ENCODE measurements at places on chromosomes 7 and 10.
A peak's percentile ranks its signal among the peaks of the same experiment; 100 is the strongest.

DNA sequence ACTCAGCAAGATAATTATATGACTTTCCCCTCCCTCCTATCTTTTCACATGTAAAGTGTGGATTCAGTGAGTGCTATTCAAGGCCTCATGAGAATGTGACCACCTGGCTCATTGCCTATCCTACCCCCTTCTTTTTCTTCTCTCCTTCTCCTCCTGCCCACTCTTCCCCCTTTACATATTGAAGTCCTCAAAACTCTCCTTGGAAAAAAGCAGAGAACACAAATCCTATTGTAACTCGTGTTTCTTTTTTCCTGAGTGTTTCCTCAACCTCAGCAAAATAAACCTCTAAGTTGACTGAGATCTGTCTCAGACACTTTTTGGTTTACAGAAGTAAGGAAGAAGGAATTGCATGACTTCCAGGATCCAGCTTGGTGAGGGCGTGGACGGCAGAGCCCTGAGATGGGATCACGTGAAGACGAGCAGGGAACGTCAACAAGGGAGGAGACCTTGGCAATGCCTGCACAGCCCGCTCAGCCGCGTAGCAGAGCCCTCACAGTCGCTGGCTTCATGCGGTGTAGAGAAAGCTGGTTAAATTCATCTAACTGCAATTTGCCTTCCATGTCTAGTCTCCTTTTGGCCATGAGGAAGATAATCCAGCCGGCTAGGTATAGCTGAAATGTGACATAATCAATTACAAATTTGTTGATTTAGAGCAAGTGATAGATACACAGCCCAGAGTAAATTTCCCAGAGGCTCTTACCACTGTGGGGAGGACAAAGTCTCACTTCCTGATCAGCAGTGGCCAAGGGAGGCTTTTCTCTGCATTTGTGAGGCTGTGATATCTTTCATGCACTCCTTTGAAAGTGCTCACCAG, 75.7 kb downstream of the LYZL2 start:
- no peak for DNase-seq

DNA sequence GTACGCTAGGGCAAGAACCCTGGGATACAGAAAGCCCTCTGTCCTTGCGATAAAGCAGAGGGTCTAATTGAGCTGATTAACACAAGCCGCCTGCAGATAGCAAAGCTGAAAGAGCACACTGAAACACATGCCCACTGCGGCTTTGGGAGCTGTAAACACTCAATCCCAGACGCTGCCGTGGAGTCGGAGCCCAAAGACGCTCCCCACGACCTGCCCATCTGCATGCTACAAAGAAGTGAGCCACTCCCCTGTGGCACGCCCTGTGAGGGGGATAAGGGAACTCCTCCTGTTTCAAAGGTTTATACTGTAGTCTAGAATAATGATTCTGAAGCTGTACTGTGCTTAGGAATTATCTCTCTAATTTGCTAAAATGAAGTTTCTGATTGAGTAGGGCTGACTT, 985.6 kb upstream of the GHITM start:
- no peak for DNase-seq

- DNase-seq: no peak
Observed at GRCh38 chr7:90312745-90313144, 8.4 kb downstream of the FAM237B start.

DNA sequence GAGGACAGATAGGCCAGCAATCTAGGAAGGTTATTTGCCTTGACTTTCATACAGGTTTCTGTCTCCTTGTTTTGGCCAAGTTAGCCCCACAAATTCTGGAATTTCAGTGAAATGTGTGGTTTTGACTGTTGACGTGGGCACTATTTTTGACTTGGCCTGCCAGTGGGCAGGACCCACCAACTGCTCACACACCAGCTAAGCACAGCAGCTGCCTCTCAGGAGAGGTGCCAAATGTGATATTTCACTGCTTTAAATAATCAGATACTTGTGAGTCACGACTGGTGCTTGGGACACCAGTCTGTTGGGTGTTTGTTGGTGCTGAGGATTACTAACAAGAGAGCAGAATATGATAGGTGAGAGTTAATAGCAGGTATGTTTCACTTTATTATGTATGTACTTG, 409.7 kb upstream of the MTPN start:
- no peak for DNase-seq

- no peak for DNase-seq
Observed at GRCh38 chr10:61753453-61753852, 90.7 kb downstream of the CABCOCO1 start.

DNA sequence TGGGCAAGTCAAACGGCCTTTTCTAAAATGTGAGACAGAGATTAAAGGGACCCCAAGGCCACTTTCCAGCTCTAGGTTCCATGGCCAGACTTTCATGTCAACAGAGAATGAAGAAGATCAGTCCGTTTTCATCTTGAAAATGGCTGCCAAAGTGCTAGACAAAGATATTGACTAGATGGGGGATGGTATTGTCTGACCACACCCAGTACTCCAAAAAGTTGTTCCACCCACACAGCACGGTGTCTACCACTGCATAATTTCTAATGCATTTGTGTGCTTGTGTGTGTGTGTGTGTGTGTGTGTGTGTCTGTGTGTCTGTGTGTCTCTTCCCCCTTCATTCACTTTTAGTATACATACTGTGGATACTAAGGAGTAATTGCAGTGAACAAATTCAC, 1.3 kb downstream of the COL1A2 start:
- DNase-seq: no peak

- no peak for DNase-seq
Observed at GRCh38 chr10:60448246-60448645, 58.6 kb upstream of the ANK3 start.

DNA sequence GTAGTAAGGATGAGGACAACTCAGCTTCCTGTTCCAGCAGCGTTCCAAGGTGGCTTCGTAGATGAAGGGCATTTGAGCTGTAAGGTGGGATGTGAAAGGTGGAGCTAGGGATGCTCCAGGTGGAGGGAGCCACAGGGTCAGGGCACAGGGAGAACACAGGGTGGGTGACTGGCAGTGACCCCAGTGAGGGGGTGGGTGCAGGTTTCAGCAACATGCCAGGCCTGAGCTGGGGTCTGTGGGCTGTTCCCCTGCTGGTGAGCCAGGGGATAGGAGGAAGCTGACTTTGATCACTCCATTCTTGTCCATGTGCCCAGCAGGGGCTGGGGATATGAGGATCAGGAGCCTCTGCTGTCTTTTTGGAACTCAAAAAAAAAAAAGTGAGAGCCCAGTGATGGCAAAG, 33.2 kb downstream of the CDH23 start:
- DNase-seq: no peak

DNA sequence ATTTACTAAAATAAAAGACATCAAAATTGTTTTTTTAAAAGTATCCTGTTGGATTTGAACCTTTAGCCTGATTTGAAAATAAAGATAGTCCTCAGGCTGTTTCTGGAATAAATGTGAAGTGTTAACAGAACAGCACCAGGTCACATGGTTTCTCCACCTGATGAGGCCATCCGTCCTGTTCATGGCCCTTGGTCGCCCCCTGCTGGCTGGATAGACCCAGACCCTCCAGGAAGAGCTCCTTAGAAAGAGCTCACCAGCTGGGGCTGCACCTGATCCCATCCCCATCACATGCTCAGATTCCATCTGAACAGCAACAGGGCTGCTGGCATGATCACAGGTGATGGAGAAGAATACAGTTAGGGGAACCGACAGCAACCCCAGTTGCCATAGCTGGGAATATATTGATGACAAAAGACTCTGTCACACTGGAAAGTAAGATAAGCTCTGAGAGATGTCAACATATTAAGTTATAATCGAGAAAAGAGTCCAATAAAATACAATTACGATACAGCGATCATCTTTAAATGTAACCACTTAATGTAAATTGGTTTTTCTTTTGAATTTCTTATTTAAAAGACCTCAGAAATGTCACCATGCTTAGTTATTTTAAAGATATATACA, 4.8 kb downstream of the OR2A14 start:
- peak; percentile 55 for DNase-seq

GRCh38 chr10:6313111-6313895, 110.6 kb downstream of the PFKFB3 start:
- DNase-seq: no peak

GRCh38 chr7:113371416-113372043, 253.2 kb upstream of the SMIM30 start:
- no peak for DNase-seq

DNA sequence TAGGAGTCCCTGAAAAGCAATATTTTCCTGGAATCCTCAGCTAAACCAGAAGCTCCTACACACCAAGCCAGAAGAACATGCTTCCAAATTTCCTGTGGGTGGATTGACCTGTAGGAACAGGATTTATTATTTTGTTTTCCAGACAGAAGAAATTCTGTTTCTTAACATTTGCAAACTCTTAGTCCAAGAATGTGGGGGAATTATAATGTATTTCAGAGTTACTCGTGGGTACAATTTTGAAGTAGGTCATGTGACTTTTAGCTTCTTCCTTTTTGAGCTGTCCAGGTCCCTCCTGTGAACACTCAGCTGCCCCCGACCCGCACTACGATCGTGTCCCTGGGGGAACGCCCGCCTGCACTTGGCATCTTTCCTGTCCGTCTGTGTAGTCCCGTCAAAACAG, 27.7 kb upstream of the VIPR2 start:
- DNase-seq: no peak

- no peak for DNase-seq
Observed at GRCh38 chr10:10925667-10926066, 92.0 kb upstream of the CELF2 start.

DNA sequence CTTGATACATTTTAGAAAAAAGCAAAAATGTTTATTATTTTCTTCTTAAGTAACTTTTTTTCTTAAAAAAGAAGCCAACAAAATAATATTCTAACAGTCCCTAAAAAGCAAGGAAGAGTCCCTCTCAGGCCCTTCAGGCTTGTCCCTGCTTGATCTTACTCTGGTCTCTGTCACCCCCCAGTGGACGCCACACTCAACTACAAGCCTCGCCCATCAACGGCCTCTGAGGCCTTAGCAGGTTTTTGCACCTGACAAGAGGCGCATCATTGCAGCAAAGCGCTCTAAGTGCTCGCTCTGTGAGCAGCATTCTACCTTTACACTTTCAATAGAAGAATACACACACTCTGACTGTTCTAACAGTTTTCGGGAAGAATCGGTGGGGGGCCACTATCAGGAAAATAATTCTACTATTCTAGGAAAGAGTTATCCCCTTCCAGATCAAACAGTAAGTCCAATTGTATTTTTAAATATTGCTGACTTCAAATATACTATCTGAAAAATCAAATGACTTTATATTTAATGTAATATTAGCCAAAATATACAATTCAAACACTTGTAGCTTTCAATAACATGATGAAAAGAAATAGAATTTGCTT, 139.2 kb downstream of the USP6NL start:
- DNase-seq: peak; percentile 36

- DNase-seq: no peak
Observed at GRCh38 chr7:29109358-29109757, 37.0 kb downstream of the CPVL start.

GRCh38 chr10:104334965-104335650, 3.2 kb downstream of the ITPRIP start:
- no peak for DNase-seq

DNA sequence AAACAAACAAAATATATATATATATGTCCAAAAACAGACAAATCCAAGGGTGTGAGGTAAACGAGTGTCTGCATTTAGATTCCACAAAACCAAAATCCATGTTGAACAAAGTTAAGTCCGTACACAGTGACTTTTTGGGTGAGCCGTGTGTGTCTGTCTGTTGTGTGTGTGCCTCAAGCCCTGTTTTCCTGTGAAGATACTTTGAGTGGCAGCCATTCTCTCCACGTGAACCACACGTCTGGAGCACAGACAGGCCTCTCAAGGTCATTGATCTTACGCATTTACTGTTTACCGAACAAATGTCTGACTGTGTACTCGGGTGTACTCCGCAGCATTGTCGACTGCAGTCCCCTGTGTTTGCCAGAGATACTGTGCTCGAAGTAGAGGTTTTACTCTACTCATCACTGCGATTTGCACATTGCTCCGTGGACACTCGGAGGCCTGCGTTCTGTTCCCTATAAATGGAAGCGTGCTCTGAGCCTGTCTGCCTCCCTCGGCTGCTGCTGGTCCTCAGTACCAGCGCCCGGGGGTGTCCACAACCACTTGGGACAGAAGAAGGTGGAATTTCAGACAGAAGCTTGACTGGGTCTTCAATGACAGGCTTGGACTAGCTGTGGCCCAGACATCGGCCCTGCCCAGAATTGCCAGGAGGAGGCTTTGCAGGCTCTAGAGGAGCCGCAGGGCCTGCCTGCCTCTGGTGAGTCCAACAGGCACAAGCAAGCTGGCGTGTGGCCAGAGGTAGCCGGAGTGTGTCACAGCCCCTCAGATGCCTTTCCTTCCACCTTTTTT, 22.1 kb downstream of the CYP17A1 start:
- no peak for DNase-seq

- no peak for DNase-seq
Observed at GRCh38 chr7:135441791-135442190, 68.1 kb downstream of the CNOT4 start.

GRCh38 chr7:73736885-73737284, 1.7 kb downstream of the ABHD11 start:
- DNase-seq: no peak

- DNase-seq: no peak
Observed at GRCh38 chr10:589961-590680, 99.3 kb downstream of the DIP2C start.

GRCh38 chr10:62154231-62154630, 114.4 kb downstream of the RTKN2 start:
- DNase-seq: no peak

- no peak for DNase-seq
Observed at GRCh38 chr7:15128716-15129115, 226.2 kb upstream of the DGKB start.

GRCh38 chr7:137167609-137168008, 175.9 kb downstream of the PTN start:
- DNase-seq: no peak

DNA sequence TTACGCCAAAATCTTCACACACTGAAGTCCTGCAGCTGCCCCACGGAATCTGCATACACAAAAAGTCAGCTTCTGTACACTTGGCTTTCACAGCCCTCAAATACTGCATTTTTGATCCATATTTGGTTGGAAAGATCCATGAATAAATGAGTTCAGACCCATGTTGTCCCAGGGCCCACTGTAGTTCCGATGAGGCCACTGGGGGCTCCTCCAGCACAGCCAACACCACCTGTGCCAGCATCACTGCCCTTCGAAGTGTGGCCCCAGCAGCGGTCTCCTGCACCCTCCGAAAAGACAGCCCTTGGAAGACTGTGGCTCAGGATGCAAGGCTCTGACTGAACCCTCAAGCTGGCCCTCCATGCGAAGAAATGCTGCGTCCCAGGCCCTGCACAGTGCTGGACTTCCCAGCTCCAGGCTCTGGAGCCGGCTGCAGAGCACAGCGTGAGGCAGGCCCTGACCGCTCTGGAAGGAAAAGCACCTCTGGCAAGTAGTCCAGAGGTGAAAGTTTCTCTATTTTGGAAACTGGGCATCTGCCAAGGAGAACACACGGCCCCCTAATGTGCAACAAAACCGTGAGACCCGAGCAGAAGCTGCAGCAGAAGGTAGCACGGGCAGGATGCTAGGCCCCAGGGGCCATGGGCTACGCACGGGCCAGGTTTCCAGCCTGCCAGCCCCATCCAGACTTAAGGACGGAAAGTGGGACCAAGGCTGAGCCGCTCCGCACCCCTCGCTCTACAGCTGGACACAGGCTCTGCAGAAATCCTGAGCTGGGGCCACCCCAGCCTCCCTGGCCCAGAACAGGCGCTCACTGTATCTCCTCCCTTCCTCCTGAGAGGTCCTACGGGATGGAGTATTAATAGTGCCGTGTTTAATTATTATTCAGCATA, 62.6 kb downstream of the PTPRN2 start:
- DNase-seq: no peak

- DNase-seq: no peak
Observed at GRCh38 chr10:114048472-114048871, 4.8 kb downstream of the ADRB1 start.
